ENCODE measurements at places on chromosomes 5 and 9. TPM values are rescaled to one million over a fixed set of nuclear protein-coding genes. Genes with fewer than 3 reads are reported as not detected.

GARNL3 gene
- 10.2 TPM for total RNA-seq

TAF7 gene
- 73.5 TPM for total RNA-seq

DNA sequence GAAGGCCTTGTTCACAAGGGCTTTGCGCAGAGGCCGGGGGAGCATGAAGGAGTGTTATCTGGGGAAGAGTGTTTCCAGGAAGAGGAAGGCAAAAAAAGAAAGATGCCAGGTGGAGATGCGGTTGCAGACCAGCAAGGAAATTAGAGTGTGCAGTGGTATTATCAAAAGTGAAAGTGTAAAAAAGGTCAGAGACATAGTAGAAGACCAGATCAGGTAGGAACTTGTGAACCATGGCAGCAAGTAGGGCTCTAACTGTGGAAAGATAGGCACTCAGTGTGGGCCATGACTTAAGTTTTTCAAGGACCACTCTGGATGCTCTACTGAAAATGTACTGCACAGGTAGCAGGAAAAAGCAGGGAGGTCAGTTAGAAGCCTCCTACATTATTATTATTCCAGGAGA lies 90.1 kb upstream of the SPOCK1 start:
- DNase-seq = no peak
- no peaks in the 10 kb centered on the region for H3K36me3 ChIP-seq
- H3K4me1 ChIP-seq = no peaks in the 10 kb centered on the region
- no peak overlapping the region for H3K27ac ChIP-seq
- no peaks in the 10 kb centered on the region for H3K27me3 ChIP-seq

TMEM174 gene
- 1.1 TPM for total RNA-seq

- DNase-seq = no peak
- no peaks in the 10 kb centered on the region for H3K27me3 ChIP-seq
- peaks cover 4% of the 10 kb centered on the region for H3K4me1 ChIP-seq
These were observed 50.4 kb upstream of the ALDH1B1 start for GRCh38 chr9:38342096-38342495.

- H3K4me1 ChIP-seq = no peaks in the 10 kb centered on the region
- H3K27ac ChIP-seq = no peak overlapping the region
- H3K36me3 ChIP-seq = no peaks in the 10 kb centered on the region
- H3K27me3 ChIP-seq = no peaks in the 10 kb centered on the region
- H3K4me3 ChIP-seq = no peak overlapping the region
- DNase-seq = no peak
These were observed 43.9 kb downstream of the CRB2 start for GRCh38 chr9:123399803-123400378.

DNA sequence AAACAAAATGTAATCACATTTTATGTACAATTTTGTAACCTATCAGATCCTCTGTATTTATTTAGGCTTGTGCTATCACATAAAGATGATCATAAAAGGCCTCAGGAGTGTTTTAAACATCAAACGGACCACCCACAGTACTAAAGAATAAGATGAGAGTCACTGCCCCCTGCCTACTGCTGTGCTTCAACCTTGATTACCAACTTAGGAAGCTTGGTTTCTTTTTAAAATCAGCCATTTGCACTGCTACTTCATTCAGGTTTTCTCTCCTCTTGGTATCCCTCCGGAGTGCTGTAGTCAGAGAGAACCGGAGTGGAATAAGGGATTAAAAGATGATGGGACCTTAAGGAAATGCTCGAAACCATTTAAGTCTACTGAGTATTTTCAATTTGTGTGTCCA lies 6.9 kb downstream of the C7 start:
- no peak for DNase-seq
- no peak overlapping the region for H3K27ac ChIP-seq
- no peak overlapping the region for H3K4me3 ChIP-seq

GRCh38 chr9:135607401-135608293 lies 31.7 kb downstream of the GLT6D1 start:
- H3K27me3 ChIP-seq = no peaks in the 10 kb centered on the region
- H3K27ac ChIP-seq = no peak overlapping the region
- no peaks in the 10 kb centered on the region for H3K4me1 ChIP-seq
- H3K4me3 ChIP-seq = no peak overlapping the region
- no peak for DNase-seq
- no peaks in the 10 kb centered on the region for H3K36me3 ChIP-seq

- H3K27me3 ChIP-seq = no peaks in the 10 kb centered on the region
- H3K4me1 ChIP-seq = no peaks in the 10 kb centered on the region
- H3K4me3 ChIP-seq = no peak overlapping the region
- H3K36me3 ChIP-seq = no peaks in the 10 kb centered on the region
These were observed 209.4 kb upstream of the MSX2 start for GRCh38 chr5:174514983-174515394.

DNA sequence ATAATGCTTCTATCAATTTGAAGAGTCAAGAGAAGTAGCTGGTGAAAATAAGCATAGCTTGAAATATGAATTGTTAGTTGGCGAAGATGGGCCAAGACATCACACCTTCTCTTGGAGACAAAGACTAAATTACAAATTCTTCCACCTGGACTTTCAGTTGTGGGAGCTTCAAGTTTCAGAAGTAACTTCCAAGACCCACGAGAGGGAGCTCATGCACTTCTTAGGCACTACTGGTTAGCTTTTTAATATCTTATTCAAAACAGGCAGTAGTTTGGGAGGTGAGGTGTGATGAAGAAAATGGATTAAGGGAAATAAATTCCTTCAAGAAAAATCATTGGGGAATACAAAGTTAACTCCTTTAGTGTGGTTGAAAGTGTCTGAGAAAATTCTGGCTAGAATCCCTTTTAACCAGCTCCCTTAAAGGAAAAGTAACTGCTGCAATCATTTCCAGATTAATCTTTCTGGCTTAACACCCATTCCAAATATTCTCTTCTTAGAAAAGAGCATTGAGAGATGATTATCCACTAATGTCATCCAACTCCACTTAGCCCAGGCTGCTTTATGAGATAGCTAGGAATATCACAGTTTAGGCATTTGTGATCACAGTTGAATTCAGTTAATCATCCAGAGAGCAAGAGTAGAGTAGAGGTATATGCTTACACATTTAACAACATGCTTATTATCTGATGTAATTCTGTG lies 139.5 kb upstream of the DMRTA1 start:
- DNase-seq = no peak
- H3K4me3 ChIP-seq = no peak overlapping the region
- H3K4me1 ChIP-seq = no peaks in the 10 kb centered on the region
- H3K36me3 ChIP-seq = no peaks in the 10 kb centered on the region

PDCD1LG2 gene
- 2.4 TPM for total RNA-seq

DNA sequence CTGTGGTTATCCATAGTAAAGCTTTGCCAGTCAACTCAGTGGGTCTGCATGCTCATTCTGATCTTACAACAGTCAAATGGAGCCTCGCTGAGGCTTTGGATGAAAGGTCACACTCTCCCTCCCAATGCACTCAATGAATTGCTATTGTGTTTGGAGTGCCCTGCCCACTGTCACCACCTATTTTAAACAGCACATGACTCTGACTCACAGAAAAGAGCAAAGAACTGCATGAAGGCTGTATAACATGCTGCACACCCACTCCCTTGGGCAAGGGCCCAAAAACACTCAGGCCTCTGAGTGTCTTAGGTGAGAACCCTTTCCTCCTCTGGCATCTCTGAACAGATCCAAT lies 118.7 kb upstream of the CCDC112 start:
- no peaks in the 10 kb centered on the region for H3K4me1 ChIP-seq
- H3K27me3 ChIP-seq = no peaks in the 10 kb centered on the region
- H3K27ac ChIP-seq = no peak overlapping the region
- H3K4me3 ChIP-seq = no peak overlapping the region
- no peak for DNase-seq
- no peaks in the 10 kb centered on the region for H3K36me3 ChIP-seq

- H3K4me1 ChIP-seq = no peaks in the 10 kb centered on the region
- no peak overlapping the region for H3K27ac ChIP-seq
- no peaks in the 10 kb centered on the region for H3K36me3 ChIP-seq
- DNase-seq = no peak
- no peak overlapping the region for H3K4me3 ChIP-seq
These were observed 464.4 kb upstream of the IZUMO3 start for GRCh38 chr9:25010027-25010662.

DNA sequence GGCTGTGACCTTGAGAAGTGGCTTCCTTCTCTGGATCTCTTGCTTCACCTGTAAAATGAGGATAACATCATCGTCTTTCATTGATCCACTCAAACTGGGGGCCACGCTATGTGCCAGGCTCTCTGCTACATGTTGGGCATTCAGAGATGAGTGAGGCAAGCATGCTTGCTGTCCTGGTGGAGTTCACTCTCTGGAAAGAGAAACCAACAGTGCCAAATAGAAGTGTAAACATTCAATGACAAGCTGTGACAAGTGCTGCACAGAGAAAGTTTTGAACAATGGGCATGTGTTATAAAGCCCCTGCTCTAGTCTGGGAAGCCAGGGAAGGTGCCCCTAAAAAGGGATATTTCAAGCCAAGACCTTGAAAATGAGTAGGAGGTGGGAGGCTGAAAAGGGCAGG lies 50.9 kb upstream of the AFAP1L1 start:
- no peak overlapping the region for H3K4me3 ChIP-seq
- no peaks in the 10 kb centered on the region for H3K36me3 ChIP-seq
- no peaks in the 10 kb centered on the region for H3K4me1 ChIP-seq
- no peaks in the 10 kb centered on the region for H3K27me3 ChIP-seq
- no peak for DNase-seq
- H3K27ac ChIP-seq = no peak overlapping the region

SEMA5A gene
- 23.3 TPM for total RNA-seq

DNA sequence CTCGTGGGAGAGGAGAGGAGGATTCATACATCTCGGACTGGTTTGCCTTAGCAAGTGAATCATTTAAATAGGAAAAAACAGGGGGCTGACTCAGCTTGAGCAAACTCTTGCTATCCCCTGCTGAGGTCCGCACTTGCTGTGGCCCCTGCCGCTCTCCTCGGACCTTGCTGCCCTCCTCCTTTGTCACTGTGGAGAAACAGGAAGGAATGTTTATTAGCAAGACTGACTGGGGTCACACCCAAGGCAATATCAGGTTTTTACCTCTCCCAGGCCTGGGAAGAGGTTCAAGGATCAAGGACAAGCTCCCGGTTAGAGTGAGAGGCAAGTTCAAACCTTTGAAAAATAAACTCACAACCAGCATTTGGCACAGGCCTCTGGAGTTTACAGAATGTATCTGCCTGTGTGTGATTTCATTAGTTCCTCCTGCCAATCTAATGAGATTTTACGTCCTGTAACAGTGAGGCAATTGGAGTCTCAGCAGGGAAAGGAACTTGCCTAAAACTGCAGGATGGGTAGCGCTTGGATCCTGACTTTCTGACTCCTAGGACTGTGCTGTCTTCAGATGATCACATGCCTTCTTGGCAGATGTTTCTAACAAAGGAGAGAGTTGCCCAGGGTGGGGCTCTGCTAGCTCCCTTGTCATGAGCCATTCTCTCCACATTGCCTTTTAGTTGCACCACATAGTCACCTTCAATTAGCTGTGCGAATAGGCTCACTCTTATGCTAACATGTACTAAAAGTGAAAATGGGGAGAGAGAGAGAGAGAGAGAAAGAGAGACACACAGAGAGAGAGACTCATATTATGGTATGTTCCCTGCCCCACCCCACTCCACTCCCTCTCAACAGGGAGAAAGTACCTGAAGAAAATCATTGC lies 108.6 kb upstream of the CDKN2B start:
- no peak for DNase-seq

UAP1L1 gene
- total RNA-seq = 12.7 TPM

All from kidney (tissue), 22 donors.